Naive thymus-derived CD8-positive, alpha-beta T cell (primary cell): ENCODE measurements at places on chromosomes 13 and 19. TPM values are rescaled to one million over a fixed set of nuclear protein-coding genes. Genes with fewer than 3 reads are reported as not detected.

The TSHZ3 gene
- total RNA-seq, result not detected

The PCDH8 gene
- total RNA-seq, result not detected

The OR7C1 gene
- not detected for total RNA-seq

The ANKRD24 gene
- total RNA-seq, result 2.2 TPM

The KLK12 gene
- not detected for total RNA-seq

The UGGT2 gene
- total RNA-seq, result not detected

The ZNF57 gene
- 3.0 TPM for total RNA-seq

GRCh38 chr19:13240312-13241022 is 90.3 kb downstream of the IER2 start:
- H3K4me1 ChIP-seq, result peaks cover 18% of the 10 kb centered on the region
- peak overlapping the region; percentile 86 for H3K27ac ChIP-seq
- DNase-seq, result no peak

DNA sequence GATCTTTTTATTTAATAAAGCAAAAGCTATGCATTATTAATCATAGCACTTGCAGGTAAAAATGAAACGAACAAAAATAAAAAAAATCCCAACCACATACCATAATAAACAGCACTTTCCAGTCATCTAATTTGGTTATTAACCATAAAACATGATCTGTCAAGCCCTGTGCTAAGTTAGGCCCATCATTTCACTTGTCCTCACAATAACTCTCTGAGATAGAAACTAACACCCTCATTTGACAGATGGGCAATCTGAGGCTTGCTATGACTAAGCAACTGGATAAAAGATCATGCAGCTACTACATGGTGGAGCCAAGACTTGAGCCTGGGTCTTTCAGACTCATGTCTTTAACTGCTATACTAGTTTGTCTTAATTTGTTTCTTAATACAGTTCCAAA is 21.8 kb downstream of the PROSER1 start:
- H3K27ac ChIP-seq, result no peak overlapping the region
- no peaks in the 10 kb centered on the region for H3K27me3 ChIP-seq
- peaks cover 6% of the 10 kb centered on the region for H3K4me1 ChIP-seq

- peaks cover 50% of the 10 kb centered on the region for H3K4me1 ChIP-seq
- H3K27me3 ChIP-seq, result no peaks in the 10 kb centered on the region
- peak overlapping the region; percentile 98 for H3K27ac ChIP-seq
- no peaks in the 10 kb centered on the region for H3K36me3 ChIP-seq
- H3K4me3 ChIP-seq, result peak overlapping the region; percentile 99
- DNase-seq, result no peak
Observed at GRCh38 chr19:16111909-16112752, 442 bp downstream of the RAB8A start.

DNA sequence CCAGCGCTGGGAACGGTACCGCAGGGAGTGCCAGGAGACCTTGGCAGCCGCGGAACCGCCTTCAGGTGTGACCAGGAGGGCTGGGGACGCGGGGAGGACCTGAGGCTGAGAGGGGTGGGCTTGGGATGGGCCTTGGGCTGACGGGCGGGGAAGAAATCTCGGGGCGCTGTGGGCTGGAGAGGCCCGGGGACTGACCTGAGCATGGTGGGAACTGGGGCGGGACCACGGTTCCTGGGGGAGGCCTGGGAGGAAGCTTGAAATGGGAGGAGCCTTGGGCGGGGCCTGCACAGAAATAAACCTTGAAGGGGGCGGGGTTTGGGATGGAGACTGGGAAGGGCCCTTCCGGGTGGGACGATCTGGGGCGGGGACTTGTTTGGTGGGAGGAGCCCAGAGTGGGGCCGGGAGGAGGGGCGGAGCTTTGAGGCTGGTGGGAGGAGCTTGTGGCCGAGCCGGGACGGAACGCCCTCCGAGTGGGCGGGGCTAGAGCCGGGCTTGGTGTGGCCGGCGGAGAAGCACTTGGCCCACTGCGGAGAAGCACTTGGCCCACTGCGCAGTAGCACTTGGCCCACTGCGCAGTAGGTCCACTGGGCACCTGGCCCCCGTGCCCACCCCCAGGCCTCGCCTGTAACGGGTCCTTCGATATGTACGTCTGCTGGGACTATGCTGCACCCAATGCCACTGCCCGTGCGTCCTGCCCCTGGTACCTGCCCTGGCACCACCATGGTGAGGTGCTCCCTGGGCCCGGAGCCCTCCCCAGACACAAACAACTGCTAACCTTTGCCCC is 2.8 kb downstream of the GIPR start:
- peaks cover 5% of the 10 kb centered on the region for H3K27me3 ChIP-seq
- peaks cover 33% of the 10 kb centered on the region for H3K4me1 ChIP-seq

DNA sequence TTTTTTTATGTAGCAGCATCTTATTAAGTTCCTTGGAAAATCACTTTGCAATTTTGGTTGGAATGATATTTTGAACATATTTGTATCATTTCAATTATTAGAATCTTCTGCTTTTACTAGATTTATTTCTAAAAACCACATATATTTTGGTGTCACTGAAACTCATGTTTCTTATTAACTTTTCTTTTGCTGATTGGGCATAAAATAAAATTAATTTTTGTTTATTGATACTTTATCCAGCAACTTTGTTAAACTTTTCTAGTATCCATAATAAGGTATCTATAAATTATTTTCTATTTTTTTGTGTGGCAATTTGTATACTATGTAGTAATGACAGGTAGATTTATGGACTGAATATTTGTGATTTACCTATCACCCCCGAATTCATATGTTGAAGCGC is 556.4 kb upstream of the ATXN8OS start:
- H3K4me1 ChIP-seq, result no peaks in the 10 kb centered on the region
- no peak overlapping the region for H3K27ac ChIP-seq
- H3K4me3 ChIP-seq, result no peak overlapping the region

DNA sequence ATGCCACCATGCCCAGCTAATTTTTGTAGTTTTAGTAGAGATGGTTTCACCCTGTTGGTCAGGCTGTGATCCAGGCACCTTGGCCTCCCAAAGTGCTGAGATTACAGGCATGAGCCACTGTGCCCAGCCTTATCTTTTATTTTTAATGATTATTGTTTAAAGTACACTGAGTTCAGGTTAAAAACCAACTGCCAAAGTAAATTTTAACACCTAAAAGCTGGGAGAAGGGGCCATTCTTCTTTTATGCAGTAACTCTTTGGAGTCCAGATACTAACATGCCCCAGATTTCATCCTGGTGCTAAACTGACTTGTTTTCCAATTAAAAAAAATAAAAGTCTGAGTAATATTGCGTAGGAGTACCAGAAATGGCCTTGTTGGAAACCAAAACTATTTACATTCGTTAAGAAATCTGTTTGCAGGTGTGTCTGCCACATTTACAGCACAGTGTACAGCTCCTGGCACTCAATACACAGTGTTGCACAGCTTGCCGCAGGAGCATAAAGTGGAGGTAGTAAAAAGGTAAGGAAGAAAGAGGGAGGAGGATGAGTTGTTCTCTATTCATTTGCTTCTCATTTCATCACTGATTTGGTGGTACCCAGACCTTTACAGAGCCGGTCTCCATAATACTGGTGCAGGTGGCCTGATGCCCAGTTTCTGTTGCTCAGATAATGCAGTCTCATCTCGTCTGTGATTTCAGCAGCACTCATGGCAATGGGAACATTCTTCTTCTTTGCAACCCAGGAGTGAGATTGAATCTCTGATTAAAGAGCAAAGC is 108.9 kb downstream of the PCCA start:
- no peak for DNase-seq
- H3K4me3 ChIP-seq, result no peak overlapping the region
- no peaks in the 10 kb centered on the region for H3K36me3 ChIP-seq
- no peaks in the 10 kb centered on the region for H3K27me3 ChIP-seq
- H3K4me1 ChIP-seq, result no peaks in the 10 kb centered on the region
- H3K27ac ChIP-seq, result no peak overlapping the region

DNA sequence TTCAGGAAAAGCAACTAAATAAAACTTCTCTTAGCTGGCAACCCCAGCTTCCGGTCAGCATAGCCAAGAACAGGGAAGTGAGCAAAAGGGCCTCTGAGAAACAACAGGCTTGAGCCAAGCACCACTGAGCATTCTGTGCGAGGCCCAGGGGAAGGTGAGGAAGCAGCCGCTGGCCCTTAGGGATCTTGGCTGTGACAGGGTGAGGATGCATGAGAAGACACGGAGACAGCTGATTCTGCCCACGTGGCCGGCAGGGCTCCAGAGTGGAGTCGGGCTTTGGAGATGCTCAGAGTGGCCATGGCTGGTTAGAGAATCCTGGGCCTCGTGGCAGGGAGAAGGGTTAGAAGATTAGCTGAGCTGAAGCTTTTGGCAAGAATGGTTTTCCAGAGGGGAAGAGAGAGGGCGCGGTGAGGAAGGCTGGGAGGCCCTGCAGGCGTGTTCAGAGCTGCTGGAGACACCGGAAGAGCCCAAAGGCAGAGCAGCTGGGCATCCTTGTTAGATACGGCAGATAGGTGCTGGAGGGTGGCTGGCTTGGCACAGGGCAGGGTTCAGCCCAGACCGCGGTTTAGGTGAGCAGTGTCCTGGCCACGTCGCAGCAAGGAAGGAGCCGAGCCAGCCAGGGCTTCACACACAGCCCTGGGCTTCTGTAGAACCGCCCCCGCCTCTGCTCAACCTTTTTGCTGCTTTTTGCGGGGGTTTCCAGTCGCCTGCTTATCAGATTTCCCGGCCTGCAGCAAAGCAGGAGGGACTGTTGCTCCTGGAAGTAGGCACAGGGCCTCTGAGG is 17.3 kb downstream of the UPF1 start:
- H3K4me1 ChIP-seq, result peaks cover 22% of the 10 kb centered on the region
- H3K36me3 ChIP-seq, result peaks cover 68% of the 10 kb centered on the region
- H3K27me3 ChIP-seq, result no peaks in the 10 kb centered on the region
- DNase-seq, result no peak
- H3K27ac ChIP-seq, result peak overlapping the region; percentile 86

GRCh38 chr13:93473441-93474270 is 247.0 kb downstream of the GPC6 start:
- no peak for DNase-seq
- H3K36me3 ChIP-seq, result no peaks in the 10 kb centered on the region
- no peak overlapping the region for H3K27ac ChIP-seq
- H3K4me1 ChIP-seq, result no peaks in the 10 kb centered on the region

- H3K36me3 ChIP-seq, result no peaks in the 10 kb centered on the region
- DNase-seq, result no peak
- no peak overlapping the region for H3K27ac ChIP-seq
- peaks cover 10% of the 10 kb centered on the region for H3K27me3 ChIP-seq
- no peaks in the 10 kb centered on the region for H3K4me1 ChIP-seq
Observed at GRCh38 chr13:51240178-51240577, 18.0 kb downstream of the FAM124A start.

DNA sequence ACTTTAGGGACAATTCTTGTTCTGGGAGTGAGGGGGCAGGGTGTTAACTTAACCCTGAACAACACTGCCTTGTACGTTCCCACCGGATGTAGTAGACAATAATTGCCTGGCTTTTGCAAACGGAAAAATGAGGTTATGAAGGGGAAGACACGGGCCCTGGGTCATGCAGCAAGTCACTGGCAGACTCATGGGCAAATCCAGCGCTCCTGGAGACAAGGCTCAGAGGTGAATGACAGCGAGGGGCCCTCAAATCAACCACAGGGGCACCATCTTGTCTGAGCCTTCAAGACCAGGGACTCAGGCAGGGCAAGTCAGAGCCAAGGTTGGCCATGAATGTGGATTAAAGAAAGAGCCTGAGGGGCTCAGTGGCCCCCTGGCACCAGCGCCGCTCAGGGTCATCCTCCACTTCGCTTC is 2.8 kb downstream of the RASA3 start:
- H3K4me1 ChIP-seq, result peaks cover 74% of the 10 kb centered on the region
- DNase-seq, result no peak
- H3K36me3 ChIP-seq, result peaks cover 17% of the 10 kb centered on the region
- peak overlapping the region; percentile 98 for H3K27ac ChIP-seq
- peak overlapping the region; percentile 96 for H3K4me3 ChIP-seq

DNA sequence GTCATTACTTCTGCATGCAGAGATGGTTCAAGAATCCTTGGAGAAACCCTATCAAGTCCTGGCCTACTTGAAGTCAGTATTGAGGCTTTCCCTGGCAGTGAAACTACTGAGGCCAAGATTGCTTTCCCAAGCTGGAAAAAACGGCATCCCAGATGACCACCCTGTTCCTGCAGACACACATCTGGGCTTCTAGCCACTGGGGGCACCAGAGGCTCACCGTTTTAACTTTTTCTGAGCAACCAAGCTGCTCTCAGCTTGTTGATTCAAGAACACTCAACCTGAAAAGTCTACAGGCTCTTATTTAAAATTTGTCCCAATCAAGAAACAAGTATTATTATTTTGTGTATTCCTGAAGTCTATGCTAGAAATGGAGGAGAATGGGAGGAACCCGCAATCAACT is 66.6 kb downstream of the SPRYD7 start:
- H3K27me3 ChIP-seq, result no peaks in the 10 kb centered on the region
- no peak overlapping the region for H3K4me3 ChIP-seq
- H3K27ac ChIP-seq, result no peak overlapping the region
- DNase-seq, result no peak

DNA sequence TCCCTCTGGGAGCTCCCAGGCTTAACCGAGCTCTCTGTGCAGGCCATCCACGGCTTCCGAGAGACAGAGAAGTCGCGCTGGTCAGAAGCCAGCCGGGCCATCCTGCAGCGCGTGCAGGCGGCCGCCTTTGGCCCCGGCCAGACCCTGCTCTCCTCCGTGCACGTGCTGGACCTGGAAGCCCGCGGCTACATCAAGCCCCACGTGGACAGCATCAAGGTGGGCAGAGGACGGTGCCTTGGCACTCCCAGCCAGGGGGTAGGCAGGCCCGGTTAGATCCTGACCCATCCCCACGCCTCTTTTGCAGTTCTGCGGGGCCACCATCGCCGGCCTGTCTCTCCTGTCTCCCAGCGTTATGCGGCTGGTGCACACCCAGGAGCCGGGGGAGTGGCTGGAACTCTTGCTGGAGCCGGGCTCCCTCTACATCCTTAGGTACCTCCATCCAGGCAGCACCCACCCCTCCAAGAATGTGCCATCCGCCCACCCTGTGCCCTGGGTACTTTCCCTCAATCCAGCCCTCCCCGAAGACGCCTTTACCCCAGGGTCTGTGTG is 1.5 kb downstream of the PSPN start:
- peak overlapping the region; percentile 73 for H3K27ac ChIP-seq
- DNase-seq, result no peak
- H3K27me3 ChIP-seq, result no peaks in the 10 kb centered on the region

DNA sequence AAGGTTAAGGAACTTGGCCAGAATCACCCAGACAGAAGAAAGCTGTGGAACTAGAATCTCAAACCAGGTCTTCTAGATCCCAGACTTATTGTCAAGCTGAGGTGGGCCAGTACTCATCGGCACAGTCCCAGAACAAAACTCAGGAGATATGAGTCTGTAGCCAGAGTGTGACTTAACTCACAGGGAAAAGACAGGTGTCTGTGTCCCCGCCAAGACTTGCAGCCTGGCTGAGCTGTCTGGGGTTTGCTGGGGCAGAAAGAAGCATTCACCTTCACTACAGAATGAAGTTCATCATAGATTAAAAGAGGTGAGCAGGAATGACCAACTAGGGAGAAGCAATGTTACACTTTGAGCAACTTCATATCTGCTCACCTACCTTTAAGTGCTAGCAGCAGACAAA is 257.2 kb downstream of the FOXO1 start:
- peaks cover 2% of the 10 kb centered on the region for H3K36me3 ChIP-seq
- DNase-seq, result no peak
- no peak overlapping the region for H3K27ac ChIP-seq
- peaks cover 10% of the 10 kb centered on the region for H3K4me1 ChIP-seq
